ENCODE measurements at places on chromosomes 4 and X.

DNA sequence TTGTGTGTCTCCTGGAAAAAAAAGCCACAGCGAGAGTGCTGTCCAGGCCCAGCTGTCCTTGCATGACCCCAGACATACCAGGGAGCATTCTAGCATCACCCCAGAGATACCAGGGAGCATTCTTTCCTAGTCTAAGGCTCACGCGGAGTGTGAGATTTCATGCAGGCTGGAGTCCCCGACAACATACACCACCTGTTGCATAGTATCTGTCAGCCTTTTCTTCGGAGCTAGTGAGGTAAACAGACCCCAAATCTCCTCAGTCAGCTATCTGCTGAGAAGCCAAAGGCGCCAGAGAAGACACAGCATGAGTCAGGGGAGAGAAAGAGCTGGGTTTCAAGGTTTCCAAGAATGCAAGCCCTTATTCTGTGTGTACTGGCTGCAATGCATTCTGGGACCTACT lies 23.1 kb upstream of the ZXDA start:
- DNase-seq: no peak

DNA sequence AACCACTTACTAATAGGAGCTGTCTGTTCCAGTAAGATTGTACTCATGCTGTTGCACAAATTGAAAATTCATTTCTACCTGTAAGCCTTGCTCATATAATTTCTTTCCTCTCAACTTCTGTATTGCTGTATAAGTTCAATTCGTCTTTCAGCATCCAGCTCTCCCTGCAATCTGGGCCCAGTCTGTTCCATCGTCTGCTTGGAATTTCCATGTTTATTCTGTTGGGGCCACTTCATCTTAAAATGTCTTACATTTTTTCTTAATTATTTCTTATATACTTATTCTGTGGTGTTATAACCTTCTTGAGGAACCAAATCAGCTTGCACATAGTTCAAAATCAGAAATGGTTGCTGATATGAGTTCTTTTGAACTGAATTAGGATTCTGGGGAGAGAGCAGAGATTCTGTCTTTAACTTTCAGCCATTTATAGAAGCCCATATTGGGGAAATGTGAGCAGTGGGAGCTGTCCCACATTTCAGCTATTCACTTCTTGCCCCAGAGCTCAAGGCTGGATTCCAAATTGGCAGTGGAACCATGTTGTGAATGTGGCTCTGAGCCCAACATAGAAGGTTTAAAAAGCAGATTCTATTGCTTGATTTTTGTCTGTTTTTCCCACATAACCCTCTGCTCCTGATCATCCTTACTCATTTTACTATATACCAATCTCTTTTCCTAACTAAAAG lies 291.9 kb downstream of the BMPR1B start:
- no peak for DNase-seq

DNA sequence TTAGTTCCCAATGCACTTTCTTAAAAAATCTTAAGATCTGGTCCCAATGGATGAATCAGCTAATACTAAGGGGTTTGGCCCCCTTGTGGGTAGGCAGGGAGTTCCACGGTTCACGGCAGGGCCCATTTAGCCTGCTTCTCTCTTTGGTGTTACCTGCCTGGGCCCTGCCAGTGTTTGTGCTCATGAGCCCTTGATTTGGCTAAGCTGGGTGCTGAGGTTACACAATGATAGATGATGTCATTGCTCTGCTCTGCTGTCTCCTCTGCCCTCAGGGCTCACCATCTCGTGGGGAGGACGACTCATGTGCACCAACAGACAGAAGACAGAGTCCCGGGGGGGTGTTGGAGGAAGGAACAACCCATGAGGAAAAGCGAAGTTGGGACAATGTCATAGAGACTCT lies 24.4 kb downstream of the RTL5 start:
- peak; percentile 59 for DNase-seq

- DNase-seq: no peak
These were observed 336.6 kb upstream of the MAD2L1 start for GRCh38 chr4:120403296-120403695.

DNA sequence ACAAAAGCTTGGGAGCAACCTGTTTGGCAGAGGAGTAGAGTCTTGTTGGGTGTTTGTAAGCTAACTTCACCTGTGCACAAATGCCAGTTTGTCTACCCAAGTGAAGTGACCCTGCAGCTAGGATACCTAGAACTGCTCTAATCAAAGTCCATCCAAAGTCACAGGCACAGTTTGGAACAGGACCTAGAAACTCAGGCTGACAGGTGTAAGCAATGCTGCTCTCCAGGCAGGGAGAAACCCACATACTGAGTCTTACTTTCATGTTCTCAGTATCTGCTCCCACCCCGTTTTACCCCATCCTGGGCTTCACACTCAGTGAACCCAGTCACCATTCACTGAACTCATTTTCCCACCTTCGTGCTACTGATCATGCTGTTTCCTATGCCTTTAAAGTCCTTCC lies 40.3 kb downstream of the MAML3 start:
- DNase-seq: no peak

DNA sequence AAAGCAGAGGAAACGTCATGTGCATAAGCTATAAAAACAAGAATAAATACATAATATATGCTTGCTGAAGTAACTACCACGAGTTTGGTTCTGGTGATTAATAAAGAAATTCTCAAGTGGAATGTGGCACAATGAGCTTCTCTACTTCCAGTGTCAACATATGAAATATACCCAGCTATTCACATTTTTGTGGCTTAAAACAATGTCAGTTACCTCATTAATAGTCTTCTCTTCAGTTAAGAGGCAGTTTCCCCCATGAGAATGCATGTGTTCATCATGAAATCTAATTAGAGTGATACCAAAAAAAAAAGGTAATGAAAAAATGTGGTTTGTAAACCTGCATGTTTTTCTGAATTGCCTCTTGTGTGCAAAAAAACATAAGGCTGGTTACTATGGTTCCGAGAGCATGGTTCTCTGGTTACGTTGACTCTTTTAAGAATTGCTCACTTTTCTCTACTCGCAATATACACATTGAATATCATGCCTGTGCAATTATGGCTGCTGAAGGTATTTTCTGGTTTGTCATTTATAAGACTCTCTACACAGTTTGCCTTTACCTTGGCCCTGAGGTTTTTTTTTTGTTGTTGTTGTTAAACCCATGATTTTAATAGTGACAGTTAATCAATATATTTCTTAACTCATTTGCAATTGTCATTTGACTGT lies 108.2 kb downstream of the PCDH7 start:
- no peak for DNase-seq

GRCh38 chrX:5458300-5458842 lies 770.3 kb downstream of the NLGN4X start:
- DNase-seq: no peak

DNA sequence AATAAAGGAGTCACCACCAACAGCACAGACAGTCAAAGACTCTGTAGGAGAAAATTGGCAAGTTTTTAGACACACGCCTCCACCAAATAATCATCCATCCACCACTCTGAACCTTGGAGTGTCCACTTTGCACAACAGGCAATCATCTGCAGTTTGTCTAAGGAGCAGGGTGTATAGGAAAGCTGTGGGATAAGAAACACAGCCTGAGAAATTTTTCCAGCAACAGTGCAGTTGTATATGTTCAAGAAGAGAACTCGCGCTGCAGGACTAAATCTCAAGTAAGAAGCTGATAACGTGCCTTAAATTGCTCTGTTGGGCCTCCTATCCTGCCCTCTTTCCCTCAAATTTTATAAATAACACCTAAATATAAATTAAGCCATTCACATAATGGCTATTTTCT lies 136.7 kb upstream of the PPARGC1A start:
- DNase-seq: no peak

DNA sequence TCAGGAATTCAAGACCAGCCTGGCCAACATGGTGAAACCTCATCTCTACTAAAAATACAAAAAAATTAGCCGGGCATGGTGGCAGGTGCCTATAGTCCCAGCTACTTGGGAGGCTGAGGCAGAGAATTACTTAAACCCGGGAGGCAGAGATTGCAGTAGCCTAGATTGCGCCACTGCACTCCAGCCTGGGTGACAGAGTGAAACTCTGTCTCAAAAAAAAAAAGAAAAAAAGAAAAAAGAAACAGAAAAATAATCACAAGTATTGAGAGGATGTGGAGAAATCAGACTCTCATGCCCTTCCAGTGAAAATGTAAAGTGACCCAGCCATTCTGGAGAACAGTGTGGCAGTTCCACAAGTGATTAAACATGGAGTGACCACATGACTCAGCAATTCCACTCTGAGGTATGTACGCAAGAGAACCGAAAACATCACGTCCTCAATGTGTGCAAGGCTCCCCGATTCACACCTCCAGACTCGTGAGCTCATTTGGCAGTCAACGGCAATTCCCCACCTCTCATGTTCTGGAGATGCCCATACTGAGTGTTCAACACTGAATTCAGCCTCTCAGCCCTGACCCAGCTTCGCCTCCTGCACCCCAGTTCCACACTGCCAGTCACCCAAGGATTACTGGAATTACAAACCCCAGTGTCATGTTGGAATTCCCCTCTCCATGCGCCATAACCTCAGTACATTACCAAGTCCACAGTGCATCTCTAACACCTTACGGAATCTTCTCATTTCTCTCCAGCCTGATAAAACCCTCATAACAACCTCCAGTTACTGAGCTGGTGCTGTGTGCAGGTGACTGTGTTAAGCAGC lies 21.1 kb downstream of the ACOX3 start:
- DNase-seq: peak; percentile 93

DNA sequence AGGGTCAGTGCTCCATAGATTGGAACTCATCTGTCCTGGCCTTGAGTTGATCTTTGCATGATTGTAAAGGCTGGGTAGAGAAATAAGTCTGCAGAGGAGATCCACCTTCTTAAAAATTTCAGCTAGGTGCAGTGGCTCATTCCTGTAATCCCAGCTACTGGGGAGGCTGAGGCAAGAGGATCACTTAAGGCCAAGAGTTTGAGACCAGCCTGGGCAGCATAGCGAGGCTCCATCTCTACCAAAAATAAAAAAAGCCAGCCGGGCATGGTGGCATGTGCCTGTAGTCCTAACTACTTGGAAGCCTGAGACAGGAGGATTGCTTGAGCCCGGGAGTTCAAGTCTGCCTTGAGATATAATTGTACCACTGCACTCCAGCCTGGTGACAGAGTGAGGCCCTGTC lies 476 bp upstream of the CXCR3 start:
- no peak for DNase-seq

DNA sequence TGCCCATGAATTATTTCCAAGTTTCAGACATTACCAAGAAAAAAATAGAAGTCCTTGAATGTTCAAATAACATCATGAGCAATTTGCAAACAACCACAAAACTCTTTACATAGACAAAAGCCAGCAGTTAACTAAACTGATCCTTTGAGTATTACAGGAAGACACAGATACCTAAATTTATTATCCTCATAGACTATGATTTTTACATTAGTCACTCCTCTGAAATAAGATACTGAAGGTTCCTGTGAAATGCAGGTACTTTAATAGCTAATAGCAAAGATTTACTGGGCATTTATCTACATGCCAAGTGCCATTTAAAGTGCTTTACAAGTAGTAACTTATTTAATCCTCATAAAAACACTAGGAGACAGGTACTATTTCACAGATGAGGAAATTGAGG lies 37.7 kb downstream of the GPR82 start:
- DNase-seq: no peak

GRCh38 chrX:149032449-149032848 lies 472.7 kb downstream of the IDS start:
- DNase-seq: no peak

- DNase-seq: peak; percentile 94
These were observed 25.4 kb downstream of the SEC31A start for GRCh38 chr4:82865592-82865991.

GRCh38 chrX:20530406-20530921 lies 263.8 kb upstream of the RPS6KA3 start:
- peak; percentile 49 for DNase-seq

DNA sequence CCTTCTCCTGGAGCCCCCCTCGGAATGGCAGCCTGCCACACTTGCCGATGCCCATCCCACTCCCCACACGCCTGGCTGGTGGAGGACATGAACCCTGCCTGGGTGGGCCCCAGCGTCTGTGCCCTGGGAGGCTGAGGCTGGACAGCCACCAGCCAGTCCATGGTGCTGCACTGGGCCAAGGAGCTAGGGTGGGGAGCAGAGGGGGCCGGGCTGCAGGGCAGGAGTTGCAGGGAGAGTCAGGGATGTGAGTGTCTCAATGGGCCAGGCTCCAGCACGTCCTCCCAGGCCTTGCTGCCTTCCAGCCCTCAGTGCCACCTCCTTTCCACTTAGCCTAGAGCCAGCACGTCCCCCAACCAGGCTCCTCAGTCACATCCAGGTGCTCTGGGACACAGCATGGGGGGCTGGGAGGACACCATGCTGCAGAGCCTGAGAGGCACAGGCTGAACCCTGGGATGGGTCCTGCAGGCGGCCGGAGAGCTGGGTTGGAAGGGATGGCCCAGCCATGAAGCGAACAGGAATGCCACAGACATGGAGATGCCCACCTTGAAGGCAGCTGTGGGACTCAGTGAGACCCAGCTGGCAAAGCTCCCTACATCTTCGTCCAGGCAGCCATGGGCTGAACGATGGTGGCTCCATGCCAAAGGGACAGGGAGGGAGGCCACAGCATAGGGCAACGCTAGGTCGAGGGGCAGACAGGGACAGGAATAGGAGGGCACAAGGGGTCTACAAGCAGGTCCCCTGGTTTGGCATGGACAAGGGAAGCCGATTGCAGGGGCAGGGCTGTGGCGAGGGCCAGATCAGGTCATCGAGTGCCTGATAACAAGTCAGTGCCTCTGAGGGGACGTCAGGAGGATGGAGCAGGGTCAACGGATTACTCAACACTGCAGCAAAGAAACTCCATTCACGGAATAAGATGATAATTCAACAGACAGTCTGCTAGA lies 30.1 kb upstream of the MXD4 start:
- no peak for DNase-seq

GRCh38 chrX:42176789-42177188 lies 253.4 kb upstream of the CASK start:
- no peak for DNase-seq

DNA sequence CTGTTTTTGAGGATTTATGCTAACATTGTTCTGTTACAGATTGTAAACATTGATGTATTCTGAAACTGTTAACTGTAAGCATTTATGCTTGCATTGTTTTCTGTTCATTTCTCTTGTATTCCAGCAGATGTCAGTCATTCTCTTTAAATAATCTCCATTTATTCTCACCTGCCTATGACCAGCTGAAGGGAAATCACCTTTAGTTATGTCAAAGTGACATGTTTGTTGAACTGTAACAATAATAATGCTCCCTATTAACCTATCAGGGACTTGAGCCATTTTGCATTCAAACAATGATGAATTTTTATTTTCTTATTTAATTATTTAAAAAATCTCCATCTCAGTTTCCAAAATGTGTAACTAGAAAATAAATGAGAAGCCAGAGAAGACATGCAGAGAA lies 58.0 kb downstream of the SPCS3 start:
- no peak for DNase-seq
